ENCODE measurements at places on chromosomes 4 and X.

DNA sequence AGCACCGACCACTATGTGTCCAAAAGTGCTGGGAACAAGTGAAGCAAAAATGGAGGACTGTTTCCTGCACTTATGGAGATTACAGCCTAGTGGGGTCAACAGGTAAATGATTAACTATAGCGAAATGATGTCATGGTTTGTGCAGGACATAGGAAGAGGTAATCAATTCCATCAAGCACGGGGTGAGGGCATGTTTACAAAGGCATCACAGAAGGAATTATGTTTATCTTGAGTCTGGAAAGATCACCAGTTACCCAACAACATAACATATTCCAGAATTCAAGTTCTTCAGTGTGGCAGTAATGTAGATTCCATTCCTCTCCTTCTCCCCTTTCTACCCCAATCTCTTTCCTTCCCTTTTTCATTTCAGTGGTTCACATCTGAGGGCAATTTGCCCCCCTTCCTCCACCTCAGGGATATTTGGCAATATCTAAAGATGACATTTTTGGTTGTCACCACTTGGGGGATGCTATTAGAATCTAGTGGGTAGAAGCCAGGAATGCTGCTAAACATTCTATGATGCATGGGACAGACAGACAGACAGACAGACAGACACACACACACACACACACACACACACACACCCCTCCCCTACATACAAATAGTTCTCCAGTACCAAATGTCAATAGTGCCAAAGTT is 24.1 kb downstream of the FAM47E start:
- no peak for DNase-seq

DNA sequence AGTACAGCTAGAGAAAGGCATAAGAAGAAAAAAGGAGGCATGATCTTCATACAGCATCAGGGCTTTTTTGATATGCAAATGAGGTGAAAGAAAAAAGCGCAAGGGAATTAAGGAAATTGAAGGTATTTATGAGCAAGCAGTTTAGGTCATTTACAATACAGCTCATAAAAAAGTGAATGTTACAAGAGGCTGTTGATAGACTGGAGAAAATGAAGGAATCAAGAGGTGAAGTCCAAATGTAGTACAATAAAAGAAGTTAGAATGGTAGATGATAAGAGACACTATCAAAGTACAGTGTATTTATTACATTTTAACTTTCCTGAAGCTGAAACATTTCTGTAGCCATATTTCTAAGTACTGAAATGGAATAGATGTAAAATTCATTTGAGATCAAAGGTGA is 1349.5 kb downstream of the ADGRL3 start:
- DNase-seq = no peak

DNA sequence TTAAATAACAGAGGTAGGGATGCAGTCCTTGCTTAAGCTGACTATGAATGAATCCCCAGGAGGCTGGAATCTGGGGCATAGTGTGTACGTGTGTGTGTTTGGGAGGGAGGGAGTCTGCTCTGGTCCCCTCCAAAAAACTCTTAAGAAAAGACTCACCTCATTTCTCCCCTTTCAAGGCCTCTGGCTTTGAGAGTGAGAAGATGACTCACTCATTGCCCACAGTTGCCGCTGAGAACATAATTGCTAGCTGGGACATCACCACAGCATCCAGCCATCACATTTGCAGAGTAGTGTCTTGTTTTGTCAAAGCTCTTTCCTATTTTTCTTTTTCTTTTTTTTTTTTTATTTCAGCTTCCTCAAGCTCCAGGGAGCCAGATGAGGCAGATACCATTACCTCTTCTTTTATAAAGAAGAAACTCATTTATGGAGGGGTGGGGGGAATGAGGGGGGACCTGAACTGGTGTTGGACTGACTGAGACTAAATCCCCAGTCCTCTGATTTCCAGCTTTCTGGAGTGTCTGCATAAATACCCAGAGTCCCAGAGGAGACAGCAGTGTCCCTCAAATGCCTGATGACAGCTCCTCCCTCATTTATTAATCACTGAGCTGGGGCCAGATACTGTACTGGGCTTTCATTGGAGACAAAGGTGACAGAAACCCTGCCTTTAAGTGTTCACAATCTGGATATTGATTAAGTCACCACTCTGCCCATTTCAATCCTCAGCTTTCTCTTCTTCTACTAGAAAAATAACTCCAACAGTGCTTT is 61.9 kb upstream of the LAS1L start:
- DNase-seq = no peak

DNA sequence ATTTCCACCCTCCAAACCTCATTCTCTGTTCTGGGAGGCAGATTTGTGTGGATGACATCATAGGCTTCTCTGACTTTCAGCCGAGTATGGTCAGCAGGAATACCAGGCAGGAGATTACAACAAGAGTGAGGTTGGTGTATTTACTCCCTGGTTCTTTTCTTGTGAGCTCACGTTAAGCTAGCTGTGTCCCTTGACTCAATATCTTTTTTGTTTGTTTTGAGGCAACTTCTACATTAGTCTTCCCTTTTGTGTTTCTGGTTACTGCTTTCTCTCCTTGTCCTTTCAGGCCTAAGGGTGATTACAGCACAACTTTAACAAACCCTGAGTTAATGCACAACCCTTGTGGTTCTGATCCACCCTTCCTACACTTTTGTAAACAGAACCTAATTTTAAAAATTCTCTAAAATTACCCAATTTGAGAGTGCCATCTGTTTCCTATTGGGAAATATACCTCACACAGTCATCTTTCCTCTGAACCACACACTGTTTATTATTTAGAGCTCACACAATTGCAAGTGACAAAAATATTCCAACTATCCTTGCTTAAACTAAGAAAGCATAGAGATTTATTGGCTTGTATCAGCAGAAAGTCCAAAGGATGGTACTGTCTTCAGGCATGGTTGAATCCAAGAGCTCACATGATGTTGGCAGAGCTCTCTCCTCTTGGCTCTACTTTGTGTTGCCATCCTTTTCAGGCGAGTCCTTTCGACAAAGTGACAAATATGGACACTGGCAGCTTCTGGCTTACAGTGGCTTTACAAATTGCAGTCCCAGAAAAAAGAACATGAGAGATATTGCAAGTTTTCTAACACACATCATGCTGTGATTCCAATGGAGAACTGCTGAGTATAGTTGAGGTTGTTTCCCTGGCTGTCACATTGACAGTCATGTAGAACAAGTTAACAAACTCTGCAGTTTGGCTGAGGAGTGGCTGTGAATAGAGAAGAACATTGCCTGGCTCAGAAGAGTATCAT is 150.5 kb upstream of the DDIT4L start:
- no peak for DNase-seq

- no peak for DNase-seq
These were observed 61.6 kb upstream of the ARSJ start for GRCh38 chr4:114041117-114041475.

GRCh38 chrX:11687157-11687556 is 21.4 kb upstream of the ARHGAP6 start:
- no peak for DNase-seq

- DNase-seq = no peak
These were observed 11.2 kb downstream of the FAM9C start for GRCh38 chrX:13033193-13033592.

- DNase-seq = no peak
These were observed 9.1 kb upstream of the TMSB15B start for GRCh38 chrX:103953353-103953752.

GRCh38 chr4:60682901-60683300 is 517.2 kb upstream of the ADGRL3 start:
- DNase-seq = no peak

DNA sequence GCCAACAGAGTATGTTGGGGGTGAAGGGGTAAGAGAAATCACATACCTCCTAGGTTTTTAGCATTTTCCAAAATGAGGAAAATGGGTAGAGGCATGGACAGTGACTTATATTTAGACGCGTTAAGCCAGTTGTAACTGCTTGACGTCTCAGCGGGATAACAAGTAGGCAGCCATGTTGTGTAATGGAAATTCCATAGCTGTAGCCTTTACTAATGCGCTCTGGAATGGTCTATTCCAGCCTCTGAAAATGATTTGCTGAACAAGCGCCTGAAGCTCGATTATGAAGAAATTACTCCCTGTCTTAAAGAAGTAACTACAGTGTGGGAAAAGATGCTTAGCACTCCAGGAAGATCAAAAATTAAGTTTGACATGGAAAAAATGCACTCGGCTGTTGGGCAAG is 135.5 kb downstream of the PTTG2 start:
- DNase-seq = no peak

- DNase-seq = no peak
These were observed 24.5 kb upstream of the MSN start for GRCh38 chrX:65642914-65643491.

All from NCI-H1930 (cell line).